Keratinocyte (primary cell): ENCODE measurements at places on chromosomes 5 and 9. TPM values are rescaled to one million over a fixed set of nuclear protein-coding genes. Genes with fewer than 3 reads are reported as not detected.

Gene FOXI1
- polyA plus RNA-seq, result 0.03 TPM in 1 of 3 replicates, not detected in the others

Gene AJM1
- 0.10 to 0.21 TPM (median 0.12 TPM) in 3 replicates for polyA plus RNA-seq

Gene CLIC3
- polyA plus RNA-seq, result 5.5 to 36.0 TPM (median 9.4 TPM) in 3 replicates

Gene MZB1
- 0.13 to 0.27 TPM in 2 of 3 replicates, not detected in the other for polyA plus RNA-seq

Gene TGFBI
- 270 to 490 TPM (median 379 TPM) in 3 replicates for polyA plus RNA-seq

Gene CAMK2A
- polyA plus RNA-seq, result 0.03 to 0.05 TPM in 2 of 3 replicates, not detected in the other

DNA sequence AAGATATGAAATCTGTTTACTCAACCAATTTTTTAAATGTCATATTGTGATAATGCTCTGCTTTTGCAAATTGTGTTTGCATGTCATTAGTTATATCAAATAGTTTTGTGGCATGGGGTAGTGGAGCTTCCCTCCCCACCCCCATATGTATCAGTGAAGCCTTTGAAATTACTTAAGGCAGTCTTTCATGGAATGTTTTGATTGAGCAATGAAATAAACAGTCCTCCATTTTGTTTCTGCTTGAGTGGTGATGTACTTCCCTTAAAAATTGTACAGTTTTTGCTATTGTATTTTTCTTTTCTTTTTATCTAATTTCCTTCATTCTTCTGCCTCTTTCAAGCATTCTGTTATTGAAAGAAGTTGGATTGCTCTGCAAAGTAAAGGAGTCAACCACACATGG lies 3.5 kb downstream of the SOWAHA start:
- no peak overlapping the region for H3K4me3 ChIP-seq
- no peak for DNase-seq
- no peaks in the 10 kb centered on the region for H3K4me1 ChIP-seq
- H3K27ac ChIP-seq, result no peak overlapping the region

- H3K4me1 ChIP-seq, result no peaks in the 10 kb centered on the region
- peaks cover 31% of the 10 kb centered on the region for H3K36me3 ChIP-seq
Observed at GRCh38 chr9:104784098-104784497, 20.2 kb downstream of the NIPSNAP3B start.

GRCh38 chr9:8391566-8391965 lies 592.0 kb upstream of the DMAC1 start:
- no peaks in the 10 kb centered on the region for H3K36me3 ChIP-seq
- H3K27me3 ChIP-seq, result no peaks in the 10 kb centered on the region
- H3K4me1 ChIP-seq, result no peaks in the 10 kb centered on the region

DNA sequence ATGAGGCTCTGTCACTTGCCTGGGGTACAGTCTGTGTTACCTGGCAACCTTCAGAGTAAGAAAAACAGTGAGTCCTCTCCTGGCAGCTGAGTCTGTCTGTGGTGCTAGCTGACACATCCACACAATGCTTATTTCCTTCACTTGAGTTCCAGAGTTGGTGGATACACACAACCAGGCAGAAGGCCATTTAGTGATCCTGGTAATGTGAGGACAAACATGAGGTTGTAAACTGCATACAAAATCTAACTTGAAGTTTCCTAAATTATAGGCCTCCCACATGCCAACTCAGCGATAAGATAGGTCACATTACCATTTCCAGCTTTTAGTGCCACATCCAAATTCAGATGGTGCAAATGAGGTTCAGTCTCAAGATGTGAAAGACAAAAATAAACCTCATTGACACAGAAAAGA lies 125.5 kb downstream of the DCP2 start:
- H3K36me3 ChIP-seq, result peaks cover 24% of the 10 kb centered on the region
- no peak for DNase-seq
- H3K4me1 ChIP-seq, result no peaks in the 10 kb centered on the region
- H3K4me3 ChIP-seq, result no peak overlapping the region

DNA sequence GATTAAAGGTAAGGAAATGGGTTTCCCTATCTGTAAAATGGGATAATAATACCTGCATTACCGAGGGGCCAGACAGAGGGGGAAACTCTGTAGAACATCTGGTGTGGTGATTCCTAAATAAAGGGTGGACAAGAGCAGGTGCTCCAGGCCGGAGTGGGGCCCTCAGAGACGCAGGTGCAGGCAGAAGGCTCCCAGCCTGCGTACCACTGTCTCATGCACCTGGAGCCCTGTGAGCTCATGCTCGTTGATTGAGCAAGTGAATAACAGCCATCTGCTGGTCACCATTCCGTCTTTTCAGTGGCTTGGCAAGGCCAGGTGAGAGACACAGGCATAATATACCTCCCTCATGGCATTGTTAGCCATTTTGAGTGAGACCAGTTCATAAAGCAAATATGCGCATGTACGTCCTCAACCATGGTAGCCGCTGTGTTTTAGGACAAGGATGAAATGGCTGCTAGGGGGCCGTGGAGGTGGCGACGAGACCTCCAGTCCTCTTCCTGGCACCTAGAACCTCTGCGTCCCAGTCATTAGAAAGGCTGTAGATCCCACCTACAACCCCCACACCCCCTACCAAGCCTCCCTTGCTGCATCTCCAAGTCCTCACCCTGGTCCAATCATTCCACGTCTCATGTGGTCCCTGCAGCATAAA lies 198.0 kb upstream of the MVB12B start:
- no peaks in the 10 kb centered on the region for H3K36me3 ChIP-seq
- H3K27me3 ChIP-seq, result peaks cover 12% of the 10 kb centered on the region
- no peaks in the 10 kb centered on the region for H3K4me1 ChIP-seq
- H3K4me3 ChIP-seq, result no peak overlapping the region
- no peak overlapping the region for H3K27ac ChIP-seq

DNA sequence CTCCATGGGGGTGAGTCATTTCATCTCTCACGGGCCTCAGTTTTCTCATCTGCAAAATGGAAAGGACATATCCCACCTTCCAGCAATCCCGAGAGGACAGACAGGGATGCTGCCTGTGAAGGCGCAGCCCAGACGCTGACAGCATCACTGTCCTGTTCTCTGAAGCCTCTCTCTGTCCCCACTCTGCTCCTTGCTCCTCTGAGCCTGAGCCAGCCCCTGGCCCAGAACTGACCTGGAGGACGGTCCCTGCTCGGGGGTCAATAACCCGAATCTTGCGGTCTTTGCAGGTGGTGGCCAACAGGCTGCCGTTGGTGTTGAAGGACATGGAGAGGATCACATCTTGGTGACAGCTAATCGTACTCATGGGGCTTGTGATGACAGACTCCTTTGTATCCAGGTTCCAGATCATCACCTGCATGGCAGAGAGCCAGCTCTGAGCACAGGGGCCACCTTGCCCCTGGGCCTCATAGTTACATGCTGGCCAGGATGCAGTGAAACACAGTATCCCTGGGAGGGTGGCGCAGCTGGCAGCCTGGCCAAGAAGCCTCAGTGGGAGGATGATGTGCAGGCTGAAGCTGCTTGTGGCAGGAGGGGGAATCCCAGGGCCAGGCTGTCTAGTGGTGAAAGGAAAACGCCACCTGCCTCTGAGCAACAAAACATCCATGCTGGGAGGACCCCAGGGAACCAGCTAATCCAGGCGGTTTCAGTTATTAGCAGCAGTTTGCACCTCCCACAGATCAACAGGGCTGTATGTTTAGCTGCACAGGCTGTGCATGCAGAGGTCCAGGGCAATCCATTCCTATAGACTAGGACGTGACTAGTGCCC lies 14.0 kb upstream of the TRIM14 start:
- no peak overlapping the region for H3K4me3 ChIP-seq
- peaks cover 41% of the 10 kb centered on the region for H3K36me3 ChIP-seq
- H3K4me1 ChIP-seq, result no peaks in the 10 kb centered on the region
- no peaks in the 10 kb centered on the region for H3K27me3 ChIP-seq
- no peak for DNase-seq

- peak overlapping the region; percentile 99 for H3K27ac ChIP-seq
- DNase-seq, result no peak
- H3K36me3 ChIP-seq, result no peaks in the 10 kb centered on the region
- no peaks in the 10 kb centered on the region for H3K27me3 ChIP-seq
- H3K4me1 ChIP-seq, result peaks cover 31% of the 10 kb centered on the region
Observed at GRCh38 chr5:59767211-59767605, 126.3 kb downstream of the PDE4D start.

GRCh38 chr5:53381-54174 lies 38.4 kb upstream of the PLEKHG4B start:
- peaks cover 41% of the 10 kb centered on the region for H3K27me3 ChIP-seq
- H3K4me1 ChIP-seq, result peaks cover 11% of the 10 kb centered on the region
- no peaks in the 10 kb centered on the region for H3K36me3 ChIP-seq
- DNase-seq, result no peak
- H3K4me3 ChIP-seq, result peak overlapping the region; percentile 51
- no peak overlapping the region for H3K27ac ChIP-seq

- H3K36me3 ChIP-seq, result peaks cover 6% of the 10 kb centered on the region
- H3K27me3 ChIP-seq, result no peaks in the 10 kb centered on the region
Observed at GRCh38 chr9:85941622-85941940, 635 bp downstream of the NAA35 start.

DNA sequence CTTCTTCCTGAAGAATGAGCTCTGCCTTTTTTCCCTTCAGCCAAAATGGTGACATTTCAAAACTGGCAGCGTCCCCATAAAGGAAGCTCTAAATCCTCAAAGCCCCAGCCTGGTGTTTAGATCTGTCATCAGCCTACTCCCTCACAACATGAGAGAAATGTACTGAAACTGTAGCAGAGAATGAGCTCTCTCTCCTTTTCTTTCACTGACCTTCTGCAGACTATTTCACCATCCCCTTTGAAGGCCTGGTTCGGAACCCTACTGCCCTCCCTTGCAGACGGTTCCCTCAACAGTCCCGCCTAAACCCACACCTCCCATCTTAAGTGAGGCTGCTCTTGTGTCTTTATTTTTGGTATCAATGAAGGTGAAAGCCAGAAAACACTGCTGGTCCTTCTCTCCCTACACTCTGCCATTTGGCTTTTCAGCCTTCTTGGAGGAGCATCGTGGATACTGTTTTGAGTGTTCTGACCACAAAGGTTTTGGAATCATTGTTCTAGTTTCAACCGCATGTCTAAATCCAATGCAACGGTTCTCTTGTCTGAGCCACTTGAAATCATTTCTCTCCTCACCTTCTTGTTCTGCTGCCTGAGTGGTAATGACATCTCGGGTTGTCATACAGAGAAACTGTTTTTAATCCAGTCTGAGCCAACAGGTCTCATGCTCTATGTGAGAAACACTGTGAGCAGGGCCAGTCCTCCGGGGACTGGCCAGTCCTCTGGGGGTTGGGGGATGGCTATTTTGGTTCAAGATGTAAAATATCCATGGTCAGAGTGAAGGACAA lies 39.0 kb downstream of the ITK start:
- H3K36me3 ChIP-seq, result no peaks in the 10 kb centered on the region
- no peak for DNase-seq
- no peaks in the 10 kb centered on the region for H3K4me1 ChIP-seq
- H3K27ac ChIP-seq, result no peak overlapping the region

DNA sequence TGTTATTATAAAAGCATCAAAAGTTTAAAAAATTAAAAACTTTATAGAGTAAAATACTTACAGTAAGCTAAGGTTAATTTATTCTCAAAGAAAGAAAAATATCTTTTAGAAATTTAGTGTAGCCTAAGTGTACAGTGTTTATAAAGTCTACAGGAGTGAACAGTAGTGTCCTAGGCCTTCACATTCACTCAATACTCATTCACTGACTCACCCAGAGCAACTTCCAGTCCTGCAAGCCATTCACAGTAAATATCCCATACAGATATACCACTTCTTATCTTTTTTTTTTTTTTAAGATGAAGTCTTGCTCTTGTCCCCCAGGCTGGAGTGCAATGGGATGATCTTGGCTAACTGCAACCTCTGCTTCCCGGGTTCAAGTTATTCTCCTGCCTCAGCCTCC lies 73.1 kb upstream of the FST start:
- no peaks in the 10 kb centered on the region for H3K36me3 ChIP-seq
- H3K27me3 ChIP-seq, result no peaks in the 10 kb centered on the region
- H3K27ac ChIP-seq, result peak overlapping the region; percentile 73
- H3K4me1 ChIP-seq, result peaks cover 15% of the 10 kb centered on the region
- H3K4me3 ChIP-seq, result no peak overlapping the region
- DNase-seq, result no peak

DNA sequence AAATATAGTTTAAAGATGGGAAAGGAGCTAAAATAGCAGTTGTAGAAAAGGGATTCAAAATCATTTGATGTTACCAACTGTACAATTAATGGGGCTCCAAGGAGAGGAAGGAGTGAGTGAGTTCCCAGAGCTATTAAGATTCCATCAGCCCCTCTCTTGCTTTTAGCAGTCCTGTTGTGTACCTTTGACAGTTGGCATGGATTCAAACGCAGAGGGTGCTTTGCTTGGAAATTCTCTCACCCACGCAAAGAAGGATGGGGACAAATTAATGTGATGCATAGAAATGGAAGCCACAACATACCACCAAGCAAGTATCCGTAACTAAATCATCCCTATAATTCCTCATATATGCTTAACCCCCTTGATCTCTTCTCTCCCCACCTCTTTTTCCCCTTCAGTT lies 461.3 kb downstream of the EBF1 start:
- no peaks in the 10 kb centered on the region for H3K36me3 ChIP-seq
- no peak for DNase-seq
- H3K27ac ChIP-seq, result no peak overlapping the region
- no peak overlapping the region for H3K4me3 ChIP-seq
- no peaks in the 10 kb centered on the region for H3K27me3 ChIP-seq

DNA sequence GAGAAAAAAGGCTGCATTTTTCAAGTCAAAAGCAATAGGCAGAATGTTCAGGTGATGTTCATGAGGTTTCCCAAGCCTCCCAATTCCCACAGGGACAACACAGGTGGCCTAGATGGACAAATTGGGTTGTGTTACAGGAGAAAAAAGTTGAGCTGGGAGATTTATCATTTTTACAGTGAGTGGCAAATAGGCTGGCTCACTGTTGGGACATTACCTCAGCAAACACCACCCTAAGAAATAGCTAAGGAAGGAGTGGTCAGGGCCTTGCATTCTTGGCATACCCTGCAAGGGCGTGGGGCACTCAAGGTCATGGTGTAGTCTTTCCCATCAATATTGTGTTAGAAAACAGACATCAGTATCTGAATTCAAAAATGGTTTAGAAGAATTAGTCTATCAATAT lies 23.3 kb upstream of the CPLANE1 start:
- H3K36me3 ChIP-seq, result no peaks in the 10 kb centered on the region
- no peak overlapping the region for H3K4me3 ChIP-seq
- H3K27ac ChIP-seq, result no peak overlapping the region
- peak; percentile 30 for DNase-seq
- peaks cover 7% of the 10 kb centered on the region for H3K4me1 ChIP-seq

DNA sequence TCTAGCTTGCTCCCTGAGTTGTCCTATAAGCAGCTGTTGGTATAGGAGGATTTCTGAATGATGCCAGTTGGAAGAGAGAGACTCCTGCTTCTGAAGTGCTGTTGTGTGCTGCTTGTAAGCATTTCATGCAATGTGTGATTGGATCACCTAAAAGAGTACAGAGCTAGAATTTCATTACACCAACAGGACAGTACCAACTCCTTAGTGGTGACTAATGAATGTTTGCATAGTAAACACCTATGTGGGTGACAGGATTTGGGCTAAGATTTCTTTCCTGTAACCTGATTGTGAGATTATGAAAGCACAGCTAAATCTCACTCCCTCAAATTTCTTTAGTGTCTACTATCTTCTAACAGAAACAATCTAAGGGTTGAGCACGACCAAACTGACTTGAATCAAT lies 67.0 kb downstream of the GCNT1 start:
- H3K27ac ChIP-seq, result no peak overlapping the region
- no peak for DNase-seq
- no peaks in the 10 kb centered on the region for H3K36me3 ChIP-seq
- H3K4me1 ChIP-seq, result peaks cover 5% of the 10 kb centered on the region
- no peaks in the 10 kb centered on the region for H3K27me3 ChIP-seq
